ENCODE measurements at places on chromosomes 4 and X.

DNA sequence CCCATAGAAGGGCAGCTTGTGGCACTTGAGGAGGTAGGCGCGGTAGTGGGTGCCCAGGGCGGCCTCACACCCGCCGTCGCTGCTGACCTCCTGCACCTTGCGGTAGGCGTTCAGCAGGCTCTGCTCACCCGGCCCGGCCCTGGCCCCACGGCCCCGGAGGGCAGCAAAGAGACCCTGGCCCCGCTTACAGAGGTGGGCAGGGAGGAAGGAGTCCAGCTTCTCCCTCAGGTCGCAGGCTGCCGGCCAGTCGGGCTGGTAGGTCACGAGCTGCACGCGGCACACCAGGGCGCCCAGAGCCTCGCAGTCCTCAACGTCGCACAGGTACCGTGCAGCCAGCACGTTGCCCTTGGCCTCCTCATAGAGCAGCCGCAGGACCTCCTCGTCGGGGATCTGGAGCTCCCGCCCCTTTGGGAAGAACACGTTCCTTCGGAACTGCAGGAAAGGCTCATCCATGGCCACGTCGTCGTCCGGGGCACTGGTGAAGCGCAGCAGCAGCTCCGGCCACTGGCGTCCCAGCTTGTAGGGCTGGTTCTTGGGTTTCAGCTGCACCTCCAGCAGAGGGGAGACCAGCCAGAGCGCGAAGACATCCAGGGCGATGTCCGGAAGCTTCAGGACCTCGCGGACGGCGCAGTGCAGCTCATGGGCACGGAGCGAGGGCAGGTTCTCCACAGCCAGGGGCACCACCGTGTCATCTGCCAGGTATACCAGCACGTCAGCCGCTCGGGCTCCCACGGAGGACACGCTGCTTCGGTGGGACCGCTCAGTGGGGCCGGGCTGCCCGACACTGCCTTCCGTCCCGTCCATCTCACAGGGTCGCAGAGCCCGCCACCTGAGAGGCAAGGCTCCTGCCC lies 17.1 kb upstream of the LAS1L start:
- no peak for DNase-seq

DNA sequence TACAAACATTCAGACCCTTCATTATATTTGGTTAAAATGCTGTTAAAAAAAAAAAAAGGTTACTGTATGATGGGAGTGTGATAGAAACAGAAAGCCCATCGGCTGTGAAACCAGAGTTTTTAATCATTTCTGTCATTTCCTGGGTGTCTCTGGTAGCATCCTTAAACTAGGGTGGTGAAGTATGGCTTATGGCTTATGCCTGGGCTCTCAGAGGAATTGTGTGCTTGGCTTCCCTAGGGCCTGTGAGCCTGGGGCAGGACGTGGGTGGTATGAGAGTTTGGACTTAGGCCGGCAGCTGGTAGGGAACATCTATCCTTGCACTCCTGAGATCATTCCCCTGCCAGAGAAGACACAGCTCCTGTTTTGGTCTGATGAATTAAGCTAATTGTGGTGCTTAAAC lies 52.2 kb downstream of the DCUN1D4 start:
- no peak for DNase-seq

DNA sequence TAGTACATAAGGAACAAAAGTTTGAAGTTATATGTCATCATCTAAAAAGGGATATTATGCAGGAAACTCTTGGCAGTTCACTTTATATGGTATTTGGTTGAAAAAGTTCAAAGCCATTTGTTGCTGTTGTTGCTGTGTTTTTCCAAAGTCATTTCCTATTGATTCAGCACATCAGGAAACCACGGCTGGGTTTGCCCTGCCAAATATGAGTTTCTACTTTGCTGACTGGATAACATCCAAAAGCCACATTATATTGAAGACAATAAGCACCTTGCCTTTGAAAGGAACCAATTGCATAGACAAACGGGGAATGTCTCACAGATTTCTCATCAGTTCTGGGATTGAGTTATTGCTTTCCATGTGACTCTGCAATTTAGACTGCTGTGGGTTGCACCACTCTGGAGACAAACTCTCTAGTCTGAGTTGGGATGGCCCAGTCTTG lies 206.1 kb downstream of the SLC39A8 start:
- no peak for DNase-seq

GRCh38 chrX:455673-456072 lies 69.0 kb upstream of the PPP2R3B start:
- no peak for DNase-seq

- no peak for DNase-seq
Measured at GRCh38 chr4:121712001-121712651, 15.3 kb upstream of the ANXA5 start.

GRCh38 chr4:15410750-15411149 lies 17.1 kb upstream of the C1QTNF7 start:
- no peak for DNase-seq

GRCh38 chr4:2572866-2573265 lies 36.4 kb downstream of the FAM193A start:
- no peak for DNase-seq

GRCh38 chr4:14871676-14872430 lies 130.4 kb upstream of the CPEB2 start:
- DNase-seq, result no peak

DNA sequence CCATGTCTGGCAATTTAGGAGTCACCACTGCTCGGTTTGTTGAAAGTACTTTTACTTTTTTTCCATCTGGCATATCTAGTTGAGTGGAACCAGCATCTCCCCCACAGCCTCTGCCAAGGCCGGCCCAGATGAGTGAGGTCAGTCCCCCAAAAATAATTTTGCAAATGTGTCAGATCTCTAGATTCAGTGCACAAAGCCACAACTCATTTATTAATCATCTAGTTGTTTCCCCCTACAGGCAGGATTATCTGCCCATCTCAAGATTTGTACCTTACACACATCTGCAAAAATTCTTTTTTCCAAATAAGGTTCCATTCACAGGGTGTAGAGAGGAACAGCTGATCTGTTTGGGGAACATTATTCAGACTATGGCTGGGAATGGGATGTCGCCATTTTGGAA lies 174.0 kb upstream of the MXRA5 start:
- no peak for DNase-seq

All from stimulated activated CD4-positive, alpha-beta T cell treated with anti-CD3 and anti-CD28 coated beads, Interleukin-1b, Interleukin-23, amount 100 ng/mL, for 4 hours (primary cell).